CD4-positive, alpha-beta T cell treated with Interleukin-15 for 4 hours (primary cell): ENCODE measurements at places on chromosomes 2 and 18.

GRCh38 chr2:42906111-42906556 lies 113.8 kb upstream of the HAAO start:
- DNase-seq = no peak

- DNase-seq = no peak
Observed at GRCh38 chr2:234240917-234241316, 190.4 kb downstream of the SPP2 start.

- no peak for DNase-seq
Observed at GRCh38 chr2:179890666-179891065, 29.3 kb upstream of the ZNF385B start.

DNA sequence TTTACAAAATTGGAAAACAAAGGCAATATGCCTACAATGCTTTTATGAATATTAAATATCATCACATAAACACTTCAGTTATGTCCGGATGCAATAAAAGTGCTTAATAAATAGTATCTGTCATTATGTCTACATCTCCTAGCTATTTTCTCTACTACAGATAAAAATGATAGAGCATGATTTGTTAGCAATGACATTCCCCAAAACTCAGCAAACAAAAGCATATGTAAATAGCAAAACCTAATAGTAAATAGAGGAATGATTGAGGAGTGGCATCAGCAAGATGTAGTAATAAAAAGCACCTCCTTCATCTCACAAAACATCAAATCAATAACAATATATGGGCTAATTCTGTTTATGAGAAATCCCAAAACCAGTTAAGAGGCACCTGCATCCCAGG lies 46.5 kb upstream of the COL5A2 start:
- no peak for DNase-seq

DNA sequence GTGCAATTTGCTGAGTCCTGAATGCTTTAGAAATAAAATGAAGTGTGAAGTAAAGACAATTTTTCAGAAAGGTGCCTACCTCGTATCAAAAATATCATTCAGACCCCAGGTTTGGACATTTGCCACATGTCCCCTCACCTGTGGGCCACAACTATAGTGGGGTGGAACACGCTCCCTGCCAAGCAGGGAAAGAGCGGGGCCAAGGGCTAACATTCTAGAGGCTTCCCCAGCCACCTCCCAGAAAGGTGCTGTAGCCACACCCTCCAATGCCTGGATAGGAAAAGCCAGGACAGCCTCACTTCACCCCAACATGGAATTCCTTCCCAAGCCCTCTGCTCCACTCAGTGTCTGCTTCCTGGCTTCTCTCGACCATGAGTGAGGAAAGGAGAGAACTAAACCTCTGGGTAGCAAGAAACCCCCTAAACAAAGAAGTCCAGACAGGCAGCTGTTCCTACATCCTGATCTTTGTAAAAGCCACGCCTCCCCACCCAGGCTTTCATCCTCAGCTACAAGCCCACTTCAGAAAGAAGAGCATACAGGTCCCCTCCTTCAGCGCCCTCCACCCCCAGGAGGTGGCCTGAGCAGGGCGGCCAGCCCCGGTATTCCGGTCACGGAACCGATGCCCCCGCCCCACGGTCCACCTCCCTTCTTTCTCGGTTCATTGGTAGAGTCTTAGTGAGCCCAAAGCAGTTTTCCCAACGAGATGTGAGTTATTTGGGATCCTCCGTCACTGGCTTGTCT lies 2.1 kb downstream of the COL6A3 start:
- DNase-seq = no peak

DNA sequence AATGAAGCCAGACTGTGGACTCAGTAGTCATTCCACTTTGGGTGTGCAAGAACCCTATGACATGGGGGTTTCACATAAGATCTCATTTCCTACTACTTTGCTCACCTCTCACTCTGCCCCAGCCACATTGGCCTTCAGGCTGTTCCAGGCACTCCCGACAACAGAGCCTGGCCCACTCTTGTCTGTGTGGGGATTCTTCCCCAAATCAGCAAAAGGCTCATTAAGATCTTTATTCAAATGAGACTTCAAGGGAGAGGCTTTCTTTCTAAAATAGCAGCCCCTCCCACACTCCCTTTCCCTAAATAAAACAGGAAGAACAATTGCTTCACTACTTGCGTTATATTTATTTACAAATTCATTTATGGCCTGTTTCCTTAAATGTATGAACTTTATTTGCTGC lies 3.5 kb upstream of the CDC42EP3 start:
- no peak for DNase-seq

DNA sequence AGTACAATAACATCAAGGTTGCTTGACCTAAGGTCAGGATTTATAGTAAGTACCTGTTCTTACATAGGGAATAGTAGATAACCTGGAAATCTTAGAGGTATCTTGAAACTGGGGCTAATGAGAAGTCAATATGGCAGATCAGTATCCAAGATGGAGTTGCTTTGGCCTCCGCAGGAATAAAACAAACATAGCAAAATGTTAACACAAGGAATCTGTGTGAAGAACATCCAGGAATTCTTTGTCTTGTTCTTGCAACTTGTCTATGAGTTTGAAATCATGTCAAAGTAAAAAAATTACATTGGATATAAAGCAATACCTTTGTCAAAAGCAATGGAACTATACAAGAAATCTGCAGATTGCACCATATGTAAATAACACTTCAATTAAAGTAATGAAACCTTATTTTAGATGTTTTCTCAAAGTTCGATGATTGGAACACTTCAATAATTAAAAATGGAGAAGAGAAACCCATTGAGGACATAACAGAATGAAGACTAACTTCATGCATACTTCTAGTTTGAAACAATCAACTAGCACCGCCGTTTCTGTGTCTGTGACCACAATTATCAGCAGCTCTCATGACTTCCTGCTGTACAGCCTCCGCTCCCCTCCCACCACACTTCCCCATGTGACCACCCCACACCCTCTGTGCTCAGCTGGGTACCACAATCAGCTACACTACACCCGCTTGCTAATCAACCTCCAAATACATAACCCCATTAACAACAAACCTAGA lies 27.6 kb downstream of the C2orf76 start:
- DNase-seq = peak; percentile 45

GRCh38 chr18:57107140-57107832 lies 39.6 kb upstream of the BOD1L2 start:
- DNase-seq = no peak

DNA sequence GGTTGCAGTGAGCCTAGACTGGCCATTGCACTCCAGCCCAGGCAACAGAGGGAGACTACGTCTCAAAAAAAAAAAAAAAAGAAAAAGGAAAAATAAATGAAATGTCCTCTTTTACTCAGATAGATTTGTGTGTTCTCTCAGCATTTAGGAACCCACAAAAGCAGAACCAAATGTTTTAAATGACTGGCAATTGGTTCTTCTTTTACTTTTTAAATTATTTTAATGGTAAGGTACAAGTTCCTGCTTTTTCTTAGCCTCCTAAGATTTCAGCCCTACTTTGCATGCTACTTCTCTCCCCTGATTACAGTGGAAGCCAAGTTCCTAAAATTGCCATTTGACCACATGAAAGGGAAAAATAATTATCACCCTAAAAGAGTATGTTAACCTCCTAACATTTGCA lies 23.5 kb downstream of the SRSF7 start:
- DNase-seq = no peak

DNA sequence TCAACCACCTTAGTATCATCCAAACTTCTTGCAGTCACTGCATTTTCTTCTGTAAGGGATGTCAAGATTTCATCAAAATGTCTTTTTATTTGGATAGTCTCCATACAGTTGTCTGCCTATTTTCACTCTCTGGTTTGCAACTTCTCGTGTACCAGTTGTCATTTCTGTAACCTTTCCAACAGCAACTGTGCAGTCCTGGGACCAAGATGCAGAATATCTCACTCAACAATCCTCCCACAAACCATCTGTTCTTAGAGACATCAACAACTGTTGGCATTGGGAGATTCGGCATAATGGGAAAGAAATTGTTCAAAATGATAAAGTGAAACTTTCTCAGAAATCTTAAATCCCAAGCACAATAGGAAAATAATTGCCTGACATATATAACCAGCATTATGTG lies 933.6 kb upstream of the SLC39A10 start:
- DNase-seq = no peak

DNA sequence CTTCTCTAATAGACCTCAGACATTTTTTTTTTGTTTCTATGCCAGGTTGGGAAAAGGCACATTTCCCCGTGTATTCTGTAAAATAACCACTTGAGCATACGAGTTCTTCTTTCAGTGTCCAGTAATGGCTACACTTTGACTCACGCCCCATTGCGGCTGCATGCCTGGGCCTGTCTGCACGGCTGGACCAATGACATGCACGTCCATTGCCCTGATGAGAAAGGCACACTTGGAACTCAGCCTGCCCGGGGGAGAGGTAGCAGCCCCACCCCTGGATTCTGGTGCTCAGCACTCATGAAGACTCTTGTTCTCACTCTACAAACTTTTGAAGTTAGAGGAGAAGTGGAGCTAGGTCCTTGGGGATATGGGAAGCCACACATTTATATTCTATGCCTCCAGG lies 5.8 kb downstream of the PCARE start:
- no peak for DNase-seq

- no peak for DNase-seq
Observed at GRCh38 chr2:175293776-175294175, 112.3 kb upstream of the ATP5MC3 start.
